HL-60 (cell line): ENCODE measurements at places on chromosomes 3 and 15.

GRCh38 chr3:171688593-171688992, 121.7 kb downstream of the PLD1 start:
- DNase-seq, result no peak

DNA sequence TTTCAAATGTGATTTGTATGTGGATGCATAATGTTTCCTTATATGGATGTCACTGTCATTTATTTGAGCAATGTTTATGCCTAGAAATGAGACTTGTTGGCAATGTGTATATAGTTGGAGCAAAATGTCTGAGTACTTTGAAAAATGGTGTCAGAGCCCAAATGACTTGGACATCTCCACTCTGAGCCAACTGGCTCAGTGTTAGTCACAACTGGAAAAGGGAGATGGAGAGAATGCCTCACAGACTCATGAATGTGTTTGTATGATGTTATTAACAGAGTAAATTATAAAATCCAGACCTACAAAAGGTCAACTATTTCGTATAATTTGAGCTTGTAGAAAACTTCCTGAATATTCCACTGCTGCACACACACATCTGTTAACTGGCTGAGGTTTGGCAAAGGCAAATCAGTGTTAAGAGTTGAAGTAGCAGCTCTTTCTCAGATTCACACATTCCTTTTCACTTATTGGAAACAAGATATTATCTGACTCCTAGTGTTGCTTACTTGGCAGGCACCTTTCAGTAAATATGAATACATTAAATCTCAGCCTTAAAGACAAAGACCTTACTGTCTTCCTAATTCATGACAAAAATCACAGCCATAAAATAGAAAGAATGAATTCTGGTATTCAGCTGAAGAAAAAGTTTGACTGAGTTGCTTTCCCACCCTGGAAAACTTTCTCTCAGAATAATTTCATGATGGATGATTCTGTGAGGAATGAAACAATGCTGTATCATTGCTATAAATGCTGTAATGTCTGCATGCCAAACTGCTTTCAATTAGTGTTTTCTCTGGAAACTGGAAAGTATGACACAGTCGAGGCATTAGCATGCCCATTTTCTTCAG, 27.0 kb downstream of the ADIPOQ start:
- no peak for DNase-seq

DNA sequence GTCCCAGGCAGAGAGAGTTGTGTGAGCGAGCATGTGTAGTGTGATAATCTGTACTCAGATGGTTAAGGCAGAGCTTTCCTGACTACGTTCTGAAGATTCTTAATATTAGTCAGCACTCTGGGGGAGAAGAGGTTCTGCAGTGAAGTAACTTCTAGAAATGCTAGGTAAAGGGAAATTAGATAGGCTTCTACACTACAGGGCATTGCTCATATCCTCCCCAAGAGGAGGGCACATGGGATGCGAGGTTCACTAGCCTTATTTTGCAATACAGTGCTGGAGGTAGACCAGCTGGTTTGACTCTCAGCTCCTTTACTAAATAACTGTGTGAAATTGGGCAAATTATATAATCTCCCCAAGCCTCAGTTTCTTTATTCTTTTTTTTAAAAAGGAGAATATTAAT, 300.3 kb upstream of the PDZRN3 start:
- no peak for DNase-seq

- no peak for DNase-seq
Measured at GRCh38 chr3:180048840-180049239, 12.1 kb upstream of the PEX5L start.

GRCh38 chr3:38354588-38355330, 8.2 kb downstream of the XYLB start:
- DNase-seq, result no peak

DNA sequence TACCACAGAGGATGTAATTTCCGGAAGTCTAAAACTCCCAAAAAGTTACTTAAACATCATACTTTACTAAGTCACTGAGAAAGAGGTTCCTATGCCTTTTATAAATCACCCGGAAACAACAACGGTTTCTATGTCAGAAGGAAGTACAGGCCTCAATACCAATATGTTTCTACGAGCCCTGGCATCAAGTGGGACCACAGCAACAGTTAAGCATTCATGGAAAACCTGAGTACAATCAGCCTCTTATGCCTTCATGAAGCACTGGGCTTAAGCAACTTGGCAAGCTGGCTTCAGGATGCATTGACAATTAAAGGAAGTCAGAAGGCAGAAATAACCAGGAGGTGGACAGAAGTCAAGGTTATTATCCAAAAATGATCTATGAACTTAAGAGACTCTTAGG, 19.1 kb upstream of the B3GNT5 start:
- DNase-seq, result peak; percentile 14

DNA sequence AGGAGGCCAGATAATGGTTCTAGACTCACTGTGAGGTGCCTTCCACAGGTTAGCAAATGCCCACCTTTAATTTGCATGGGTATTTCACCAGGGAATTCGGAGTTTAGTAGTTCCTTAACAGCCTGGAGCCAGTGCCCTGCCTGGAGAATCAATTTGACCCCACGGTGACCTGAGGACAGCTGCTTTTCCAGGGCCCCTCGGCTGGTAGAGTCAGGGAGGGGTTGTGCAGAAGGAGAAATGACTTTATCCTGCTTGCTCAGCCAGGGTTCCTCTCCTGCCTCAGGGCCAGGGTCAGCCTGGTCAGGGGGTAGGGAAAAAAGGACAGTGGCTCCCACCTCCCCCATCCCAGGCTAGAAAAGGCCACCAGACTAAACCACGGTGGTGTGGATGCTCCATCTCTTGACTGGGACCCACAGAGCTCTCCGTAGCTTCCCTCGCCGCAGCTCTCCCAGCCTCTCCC, 12.0 kb downstream of the DLL4 start:
- no peak for DNase-seq

DNA sequence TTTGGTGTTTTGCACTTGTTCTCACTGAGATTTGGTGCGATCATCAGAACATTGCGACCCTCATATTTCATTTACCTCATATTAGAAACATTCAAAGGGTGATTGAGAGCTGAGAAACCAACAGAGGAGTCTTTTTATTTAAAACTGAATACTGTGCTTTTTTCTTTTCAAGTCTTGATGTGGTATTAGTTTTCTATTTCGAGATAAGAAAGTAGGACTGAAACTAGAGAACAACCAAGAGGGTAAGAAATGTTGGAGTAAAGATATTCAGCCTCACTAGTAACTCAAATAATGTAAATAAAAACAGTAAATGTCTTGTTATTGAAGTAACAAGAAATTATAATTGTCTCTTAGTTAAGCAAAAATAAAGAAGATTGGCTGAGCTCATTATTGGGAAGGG, 26.5 kb downstream of the EFHB start:
- DNase-seq, result no peak

- no peak for DNase-seq
Measured at GRCh38 chr15:34025252-34025651, 13.8 kb downstream of the AVEN start.

DNA sequence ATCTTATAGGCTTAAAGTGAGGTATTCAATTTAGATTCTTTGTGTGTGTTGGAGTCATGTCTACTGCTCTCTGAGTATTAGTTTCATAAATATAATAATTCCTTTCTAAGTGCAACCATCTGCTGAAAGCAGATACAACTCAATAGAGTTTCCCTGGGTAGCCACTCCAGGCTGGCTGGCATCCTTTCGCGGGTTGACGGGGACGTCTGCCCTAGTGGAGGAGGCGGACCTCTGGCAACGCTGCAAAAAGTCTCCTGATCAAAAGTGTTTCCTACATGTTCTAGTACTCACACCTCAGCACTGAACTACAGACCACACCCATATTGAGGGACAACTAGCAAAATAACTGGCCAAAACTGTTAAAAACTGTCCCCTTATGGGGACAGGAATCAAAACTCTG, 2.5 kb downstream of the MOBP start:
- DNase-seq, result no peak

- DNase-seq, result no peak
Measured at GRCh38 chr3:19931767-19932188, 2.2 kb downstream of the EFHB start.

- DNase-seq, result peak; percentile 16
Measured at GRCh38 chr3:121768452-121768851, 18.9 kb upstream of the GOLGB1 start.

- no peak for DNase-seq
Measured at GRCh38 chr3:96182756-96183155, 631.6 kb upstream of the EPHA6 start.

DNA sequence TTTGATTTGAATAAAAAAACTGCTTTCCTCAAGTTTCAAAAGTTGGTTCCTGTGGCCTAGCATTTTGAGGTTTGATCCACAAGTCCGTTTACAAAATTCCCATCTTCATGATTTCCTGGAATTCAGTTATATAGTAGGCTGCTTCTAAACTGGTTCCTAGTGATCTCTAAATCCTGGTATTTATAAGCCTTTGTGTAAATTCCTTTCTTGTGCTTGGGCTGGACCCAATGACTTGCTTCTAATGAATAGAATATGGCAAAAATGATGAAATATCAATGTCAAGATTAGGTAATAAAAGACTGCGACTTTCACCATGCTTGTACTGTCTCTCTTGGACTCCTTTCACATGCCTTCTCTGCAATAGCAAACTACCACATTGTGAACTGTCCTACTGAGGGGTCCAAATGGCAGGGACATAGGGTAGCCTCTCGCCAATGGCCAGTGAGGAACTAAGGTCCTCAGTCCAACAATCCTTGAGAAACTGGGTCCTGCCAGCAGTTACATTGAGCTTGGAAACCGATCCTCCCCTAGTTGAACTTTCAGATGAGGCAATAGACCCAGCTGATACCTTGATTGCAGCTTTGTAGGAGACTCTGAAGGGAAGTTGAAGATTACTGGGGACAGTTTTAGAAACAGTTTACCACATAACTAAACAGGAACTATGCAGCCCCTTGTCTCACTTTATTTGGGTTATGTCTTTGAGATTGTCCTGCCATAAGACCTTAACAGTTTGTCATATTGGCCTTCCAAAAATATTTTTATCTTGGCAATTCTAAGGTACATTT, 303.9 kb upstream of the TBC1D5 start:
- peak; percentile 87 for DNase-seq

DNA sequence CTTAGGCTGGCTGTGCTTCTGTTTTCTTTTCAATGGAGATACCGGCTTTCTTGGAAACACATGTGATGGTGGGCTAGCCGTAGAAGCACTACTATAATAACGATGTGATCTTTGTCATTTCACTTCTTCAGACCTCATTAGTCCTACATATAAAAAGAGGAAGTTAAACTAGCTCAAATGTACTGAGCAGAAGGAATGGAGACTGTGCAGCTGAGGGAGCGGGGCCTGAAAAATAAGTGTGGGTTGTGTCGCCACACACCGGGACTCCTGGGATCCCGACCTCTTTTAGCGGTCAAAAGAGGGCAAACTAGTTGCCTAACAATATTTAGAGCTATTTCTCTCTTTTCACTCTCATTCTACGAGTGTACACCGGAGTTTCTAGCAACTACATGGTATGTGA, 1.0 kb upstream of the RNF7 start:
- DNase-seq, result peak; percentile 81

- DNase-seq, result no peak
Measured at GRCh38 chr3:69856965-69857705, 117.9 kb downstream of the MITF start.

- DNase-seq, result peak; percentile 15
Measured at GRCh38 chr3:9590282-9590791, 36.7 kb upstream of the LHFPL4 start.

DNA sequence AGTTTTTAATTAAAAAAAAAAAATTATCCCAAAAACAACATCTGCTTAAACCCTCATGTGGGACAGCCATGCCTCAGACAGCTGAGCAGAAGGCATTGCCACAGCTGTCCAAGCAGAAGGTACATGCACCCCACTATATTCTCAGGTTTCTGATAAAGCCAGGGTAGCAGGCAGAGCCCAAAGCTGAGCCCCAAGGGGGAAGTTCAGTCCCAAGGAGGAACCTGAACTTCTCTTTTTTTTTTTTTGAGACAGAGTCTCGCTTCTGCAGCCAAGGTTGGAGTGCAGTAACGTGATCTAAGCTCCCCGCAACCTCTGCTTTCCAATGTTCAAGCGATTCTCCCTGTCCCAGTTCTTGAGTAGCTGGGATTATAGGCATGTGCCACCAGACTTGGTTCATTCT, 33.2 kb downstream of the MKRN2 start:
- no peak for DNase-seq

- DNase-seq, result no peak
Measured at GRCh38 chr3:15055019-15055557, 10.0 kb downstream of the MRPS25 start.

GRCh38 chr3:158313338-158313927, 203.5 kb downstream of the RSRC1 start:
- peak; percentile 5 for DNase-seq

- DNase-seq, result no peak
Measured at GRCh38 chr3:61118830-61119229, 132.4 kb downstream of the FHIT start.

DNA sequence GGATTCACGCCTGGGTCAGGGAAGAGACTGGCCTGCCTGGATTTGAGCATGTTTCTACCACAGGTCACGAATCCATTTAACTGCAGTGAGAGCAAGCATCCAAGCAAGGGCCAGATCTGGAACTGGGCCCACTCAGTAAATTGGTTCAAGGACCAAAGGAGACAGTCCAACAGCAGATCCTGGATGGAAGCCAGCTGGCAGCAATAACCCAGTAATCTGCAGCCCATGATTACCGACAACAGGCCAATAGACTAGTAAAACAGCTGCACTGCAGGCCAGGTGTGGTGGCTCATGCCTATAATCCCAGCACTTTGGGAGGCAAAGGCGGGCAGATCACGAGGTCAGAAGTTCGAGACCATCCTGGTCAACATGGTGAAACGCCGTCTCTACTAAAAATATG, 11.8 kb downstream of the SAMD7 start:
- DNase-seq, result no peak

GRCh38 chr3:10432156-10432845, 73.1 kb downstream of the ATP2B2 start:
- no peak for DNase-seq

DNA sequence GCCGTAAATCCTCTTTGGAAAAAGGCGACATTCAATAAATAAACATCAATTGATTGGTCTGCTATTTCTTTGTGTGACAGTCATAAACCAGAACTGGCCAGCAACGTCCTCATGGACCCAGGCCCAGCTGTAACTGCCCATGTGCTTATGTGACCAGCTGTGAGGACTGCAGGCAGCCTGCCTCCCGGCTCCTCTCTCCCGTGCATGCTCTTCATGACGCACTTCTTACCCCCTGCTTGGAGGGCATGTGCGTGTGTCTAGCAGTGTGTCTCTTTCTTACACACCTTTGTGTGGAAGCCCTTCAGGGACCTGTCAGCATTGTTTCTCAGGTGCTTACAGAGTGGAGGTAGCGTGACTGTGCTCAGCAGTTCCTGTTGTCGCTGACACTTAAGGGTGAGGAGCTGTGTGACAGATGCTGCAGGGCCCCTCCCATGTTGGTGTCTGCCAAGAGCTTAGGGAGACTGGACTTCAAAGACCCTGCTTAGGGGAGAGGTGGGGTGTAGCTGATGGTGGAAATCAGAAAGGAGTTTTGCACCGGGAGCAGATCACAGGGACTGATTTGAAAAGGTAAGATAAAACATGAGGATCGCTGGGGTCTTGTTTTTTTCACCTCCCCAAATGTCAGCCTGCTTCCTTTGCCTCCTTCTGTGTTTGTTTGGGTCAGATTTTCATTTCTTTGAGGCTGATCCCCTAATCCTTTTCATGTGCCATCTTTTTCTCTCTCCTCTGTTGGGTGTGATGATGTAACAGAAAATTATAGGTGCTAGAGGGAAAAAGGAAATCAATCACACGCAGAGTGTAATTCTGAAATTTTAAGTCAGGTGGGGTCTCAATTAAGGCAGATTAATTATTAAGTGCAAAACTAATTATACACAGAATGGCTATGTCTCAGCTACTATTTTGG, 2.1 kb downstream of the PODXL2 start:
- DNase-seq, result no peak

- no peak for DNase-seq
Measured at GRCh38 chr3:175149675-175150074, 290.5 kb downstream of the NAALADL2 start.
